ENCODE measurements at places on chromosomes 6 and 20.

DNA sequence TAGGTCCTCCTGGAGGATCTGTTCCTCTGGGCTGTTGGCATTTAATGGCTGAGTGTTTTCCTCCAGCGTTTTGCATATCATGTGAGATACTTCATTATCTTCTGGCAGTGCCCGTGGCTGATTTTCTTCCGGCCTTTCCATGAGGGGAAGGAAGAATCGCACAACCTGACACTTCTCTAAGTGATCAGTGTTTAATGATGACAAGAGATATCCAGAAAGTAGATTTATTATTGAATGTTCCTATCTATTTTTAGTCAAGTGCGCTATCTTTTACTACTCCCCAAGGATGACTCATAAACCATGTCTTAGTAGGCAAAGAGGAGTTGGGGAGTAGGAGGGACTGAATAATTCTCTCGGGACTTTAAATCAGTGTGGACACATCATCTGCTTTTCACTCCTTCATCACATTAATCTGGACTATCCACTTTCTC is 149.7 kb downstream of the PLCB4 start:
- DNase-seq, result no peak

DNA sequence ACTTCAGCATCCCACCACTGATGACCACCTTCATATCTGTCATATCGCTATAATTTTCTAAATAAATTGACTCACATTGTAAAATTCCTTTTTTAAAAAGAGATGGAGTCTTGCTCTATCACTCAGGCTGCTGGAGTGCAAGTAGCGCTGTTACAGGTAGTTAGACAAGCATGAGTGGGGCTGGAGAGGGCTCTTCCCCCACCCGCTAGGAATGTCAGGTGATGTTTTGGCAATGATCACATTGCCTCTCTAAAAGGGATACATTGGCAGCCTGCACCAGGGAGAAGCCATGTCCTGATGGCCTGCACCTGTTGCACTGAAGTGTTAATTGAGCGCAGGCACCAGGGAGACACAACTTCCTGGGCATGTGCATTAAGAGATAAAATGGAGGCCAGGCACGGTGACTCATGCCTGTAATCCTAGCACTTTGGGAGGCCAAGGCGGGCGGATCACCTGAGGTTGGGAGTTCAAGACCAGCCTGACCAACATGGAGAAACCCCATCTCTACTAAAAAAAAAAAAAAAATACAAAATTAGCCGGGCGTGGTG is 16.9 kb upstream of the SLC22A16 start:
- no peak for DNase-seq

DNA sequence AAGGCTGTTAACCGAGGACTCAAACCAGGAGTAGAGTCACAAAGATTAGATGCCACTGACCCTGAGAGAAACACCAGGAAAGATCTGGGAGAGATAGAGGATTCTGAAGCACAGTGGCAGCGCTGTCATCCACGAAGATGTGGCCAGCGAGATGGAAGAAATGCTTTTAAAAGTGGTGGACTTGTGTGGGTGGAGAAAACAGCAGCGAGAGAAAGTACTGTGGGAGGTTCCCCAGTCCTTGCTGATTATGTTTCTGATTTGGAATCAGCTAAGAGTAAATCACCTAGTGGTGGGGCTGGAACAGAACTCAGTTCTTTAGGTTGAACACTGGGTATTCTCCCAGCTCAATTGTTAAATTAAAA is 435 bp upstream of the ZNF322 start:
- DNase-seq, result peak; percentile 20

- no peak for DNase-seq
These were observed 443.8 kb downstream of the KIF16B start for GRCh38 chr20:16129411-16129810.

- no peak for DNase-seq
These were observed 5.2 kb downstream of the KLHL32 start for GRCh38 chr6:96929741-96930140.

DNA sequence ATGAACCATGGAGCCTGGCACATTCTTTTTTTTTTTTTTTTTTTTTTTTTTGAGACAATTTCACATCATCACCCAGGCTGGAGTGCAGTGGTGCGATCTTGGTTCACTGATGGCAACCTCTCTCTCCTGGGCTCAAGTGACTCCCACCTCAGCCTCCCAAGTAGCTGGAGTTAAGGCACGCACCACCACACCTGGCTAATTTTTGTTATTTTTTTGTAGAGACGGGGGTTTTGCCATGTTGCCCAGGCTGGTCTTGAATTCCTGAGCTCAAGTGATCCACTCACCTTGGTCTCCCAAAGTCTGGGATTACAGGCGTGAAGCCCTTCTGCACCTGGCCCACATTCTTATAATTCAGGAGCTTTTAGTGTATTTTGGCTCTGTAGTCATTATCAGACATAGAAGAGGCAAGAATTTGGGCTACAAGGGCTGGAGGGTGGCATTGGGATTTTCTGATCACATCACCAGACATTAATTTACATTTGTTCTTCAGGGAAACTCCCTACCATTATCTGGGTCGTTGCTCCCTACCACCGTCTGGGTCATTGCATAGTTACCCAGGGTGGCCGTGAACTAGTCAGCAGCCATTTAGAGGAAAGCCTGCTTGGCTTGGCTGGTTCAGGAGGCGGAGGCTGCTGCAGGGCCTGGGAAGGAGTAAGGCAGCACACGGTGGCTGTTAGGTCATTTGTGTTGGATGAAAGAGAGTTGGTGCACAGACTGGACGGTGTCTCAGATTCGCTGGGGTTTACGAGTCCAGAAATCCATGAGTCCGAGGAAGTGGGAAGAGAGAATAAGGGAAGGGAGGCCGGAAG is 17.6 kb downstream of the ARID1B start:
- DNase-seq, result no peak

DNA sequence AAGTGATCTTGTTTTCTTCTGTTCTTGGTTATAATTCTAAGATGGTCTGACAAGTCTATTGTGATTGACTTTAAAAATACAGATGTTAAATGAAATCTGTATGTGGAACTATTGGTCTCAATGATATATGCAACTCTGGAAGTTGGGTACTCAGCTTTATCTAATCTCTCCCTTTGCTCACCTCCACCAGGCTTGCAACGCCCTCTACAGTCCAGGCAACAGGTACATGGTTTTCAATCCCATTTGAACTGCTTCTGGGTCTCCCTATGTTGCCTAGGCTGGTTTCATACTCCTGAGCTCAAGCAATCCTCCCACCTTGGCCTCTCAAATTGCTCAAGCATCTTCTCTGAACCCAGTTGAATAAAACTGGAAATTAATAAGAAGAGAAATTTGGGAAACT is 25.6 kb upstream of the HLA-DQB1 start:
- peak; percentile 81 for DNase-seq

DNA sequence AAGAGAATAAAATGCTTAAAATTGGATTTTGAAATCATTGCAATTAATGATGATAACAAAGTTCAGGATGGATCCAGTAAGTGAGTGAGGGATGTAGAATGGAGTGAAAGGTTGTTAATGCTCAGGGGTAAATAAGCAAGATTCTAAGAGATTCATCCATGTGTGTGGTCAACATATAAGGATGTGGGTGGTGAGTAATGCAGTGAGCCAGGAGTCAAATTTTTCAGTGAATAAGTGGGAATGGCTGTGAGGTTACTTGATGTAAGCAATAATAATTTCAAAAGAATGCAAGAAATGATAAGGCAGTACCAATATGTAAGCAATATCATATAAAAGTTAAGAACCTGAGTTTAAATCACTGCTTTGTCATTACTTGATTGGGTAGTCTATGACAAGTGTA is 207.5 kb upstream of the ADGRB3 start:
- DNase-seq, result no peak

GRCh38 chr6:41255638-41256246 is 27.6 kb downstream of the TREML4 start:
- DNase-seq, result no peak

DNA sequence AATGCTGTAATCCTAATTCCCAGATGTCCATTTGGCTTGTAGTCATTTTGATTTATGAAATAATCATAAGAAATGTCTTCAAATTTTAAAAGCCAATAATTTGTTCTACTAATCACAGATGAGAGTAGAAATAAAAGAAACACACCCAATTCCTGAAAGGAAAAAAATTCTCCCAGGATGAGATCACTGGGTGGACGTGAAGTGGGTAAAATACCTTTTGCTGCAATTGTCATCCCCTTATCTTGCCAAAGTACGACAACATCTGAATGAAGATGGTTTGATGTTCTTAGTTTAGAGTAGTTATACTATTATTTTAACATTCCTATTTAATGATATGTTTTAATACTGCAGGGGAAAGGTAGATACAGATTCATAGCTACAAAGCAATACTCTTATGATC is 33.7 kb downstream of the MTHFD1L start:
- DNase-seq, result no peak

DNA sequence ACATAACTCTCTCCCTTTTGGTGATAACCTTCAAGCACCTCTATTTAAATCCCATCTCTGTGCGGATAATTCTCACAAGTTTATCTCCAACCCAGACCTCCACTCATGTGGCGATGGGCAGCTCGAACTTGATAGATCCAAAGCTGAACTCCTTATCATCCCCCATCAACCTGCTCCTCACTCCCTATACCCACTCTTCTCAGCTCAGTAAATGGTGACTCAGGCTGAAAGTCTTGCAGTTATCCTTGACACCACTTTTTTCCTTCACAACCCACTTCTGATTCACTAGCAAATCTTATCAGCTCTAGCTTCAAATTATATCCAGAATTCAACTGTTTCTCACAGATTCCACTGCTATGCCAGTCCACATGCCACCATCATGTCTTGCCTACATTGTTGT is 155.3 kb upstream of the STXBP5 start:
- no peak for DNase-seq

Measured in activated naive CD4-positive, alpha-beta T cell treated with anti-CD3 and anti-CD28 coated beads for 36 hours (primary cell).